ENCODE measurements at places on chromosomes 16 and 17.
A peak's percentile ranks its signal among the peaks of the same experiment; 100 is the strongest.

GRCh38 chr16:78195797-78196196 is 96.3 kb downstream of the WWOX start:
- no peak for DNase-seq

GRCh38 chr17:4542003-4542725 is 13.0 kb downstream of the MYBBP1A start:
- no peak for DNase-seq

- no peak for DNase-seq
These were observed 16.4 kb downstream of the IGF2BP1 start for GRCh38 chr17:49013311-49014213.

- no peak for DNase-seq
These were observed 544 bp upstream of the EVI2A start for GRCh38 chr17:31321966-31322365.

DNA sequence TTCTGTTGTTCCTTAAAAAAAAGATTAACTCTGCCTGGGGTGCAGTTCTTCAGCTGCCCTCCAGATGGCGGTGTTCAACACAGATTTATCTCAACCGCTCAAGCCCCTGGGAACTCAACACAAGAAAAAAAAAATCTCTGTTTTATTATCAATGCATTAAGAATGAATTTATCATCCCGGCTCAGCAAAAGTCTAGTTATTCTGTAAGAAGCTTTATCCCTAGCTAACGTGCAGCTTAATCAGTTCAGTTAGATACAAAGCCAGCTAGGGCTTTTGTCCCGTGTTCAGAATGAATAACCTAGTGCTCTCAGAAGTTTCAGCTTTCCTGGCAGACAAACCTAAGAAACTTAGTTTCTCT is 475.9 kb upstream of the CCL2 start:
- DNase-seq: peak; percentile 49

DNA sequence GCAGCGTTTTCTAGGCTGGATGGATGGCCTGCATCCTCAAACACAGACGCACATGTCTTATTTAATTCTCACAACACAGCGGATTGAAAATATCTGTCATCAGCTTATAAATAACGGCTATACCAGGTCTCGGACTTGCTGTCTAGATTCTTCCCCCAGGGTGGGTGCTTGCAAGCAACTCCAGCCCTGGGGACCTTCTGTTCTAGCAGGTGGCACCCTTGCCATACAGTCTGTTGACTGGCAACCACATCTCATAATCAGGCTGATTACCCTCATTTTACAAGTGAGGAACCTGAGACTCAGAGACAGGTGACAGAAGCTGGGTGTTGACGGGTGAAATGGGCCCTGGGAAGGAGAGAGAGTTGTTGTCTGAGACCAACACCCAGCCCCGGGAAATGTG is 16.2 kb upstream of the SEZ6 start:
- no peak for DNase-seq

DNA sequence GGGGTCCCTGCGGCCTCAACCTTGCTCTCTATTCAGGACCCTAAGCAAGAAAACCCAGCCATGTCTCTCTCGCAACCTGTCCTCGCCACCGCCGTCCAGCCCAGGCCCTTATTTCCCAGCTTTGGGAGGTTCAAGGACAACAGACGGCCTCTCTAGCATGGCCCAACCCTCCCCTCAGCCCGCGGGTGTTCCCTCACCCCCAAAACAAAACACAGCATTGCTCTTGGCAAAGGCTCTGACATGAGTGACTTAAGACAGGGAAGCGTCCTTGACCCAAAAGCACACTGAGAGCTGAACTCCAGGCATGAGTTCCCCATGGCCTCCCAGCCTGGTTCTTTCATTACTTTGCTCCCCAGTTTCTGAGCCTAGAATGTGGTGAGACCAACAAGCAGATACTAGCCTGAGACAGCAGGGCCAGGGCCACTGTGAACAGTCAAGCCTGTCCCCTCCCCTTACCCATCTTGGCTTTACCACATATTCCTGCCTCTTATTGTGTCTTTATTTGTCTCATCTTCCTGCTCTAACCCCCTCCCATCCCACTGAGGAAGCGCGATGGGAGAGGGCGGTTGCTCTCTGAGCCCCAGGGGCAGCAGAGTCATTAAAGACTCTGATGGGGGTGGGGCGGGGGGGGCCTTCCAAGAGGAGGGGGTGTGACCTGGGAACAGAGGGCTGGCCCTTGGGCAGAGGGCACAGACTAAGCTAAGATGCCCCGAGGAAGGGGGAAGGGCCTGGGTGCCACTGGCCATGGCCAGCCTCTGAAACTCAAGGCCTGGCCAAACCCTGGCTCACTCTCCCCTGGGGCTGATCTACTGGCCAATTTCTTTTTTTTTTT is 11.8 kb downstream of the SREBF1 start:
- DNase-seq: no peak

- DNase-seq: no peak
These were observed 34.8 kb upstream of the MTSS2 start for GRCh38 chr16:70720425-70721201.

GRCh38 chr17:35486920-35487732 is 38.6 kb upstream of the SLFN13 start:
- DNase-seq: no peak

DNA sequence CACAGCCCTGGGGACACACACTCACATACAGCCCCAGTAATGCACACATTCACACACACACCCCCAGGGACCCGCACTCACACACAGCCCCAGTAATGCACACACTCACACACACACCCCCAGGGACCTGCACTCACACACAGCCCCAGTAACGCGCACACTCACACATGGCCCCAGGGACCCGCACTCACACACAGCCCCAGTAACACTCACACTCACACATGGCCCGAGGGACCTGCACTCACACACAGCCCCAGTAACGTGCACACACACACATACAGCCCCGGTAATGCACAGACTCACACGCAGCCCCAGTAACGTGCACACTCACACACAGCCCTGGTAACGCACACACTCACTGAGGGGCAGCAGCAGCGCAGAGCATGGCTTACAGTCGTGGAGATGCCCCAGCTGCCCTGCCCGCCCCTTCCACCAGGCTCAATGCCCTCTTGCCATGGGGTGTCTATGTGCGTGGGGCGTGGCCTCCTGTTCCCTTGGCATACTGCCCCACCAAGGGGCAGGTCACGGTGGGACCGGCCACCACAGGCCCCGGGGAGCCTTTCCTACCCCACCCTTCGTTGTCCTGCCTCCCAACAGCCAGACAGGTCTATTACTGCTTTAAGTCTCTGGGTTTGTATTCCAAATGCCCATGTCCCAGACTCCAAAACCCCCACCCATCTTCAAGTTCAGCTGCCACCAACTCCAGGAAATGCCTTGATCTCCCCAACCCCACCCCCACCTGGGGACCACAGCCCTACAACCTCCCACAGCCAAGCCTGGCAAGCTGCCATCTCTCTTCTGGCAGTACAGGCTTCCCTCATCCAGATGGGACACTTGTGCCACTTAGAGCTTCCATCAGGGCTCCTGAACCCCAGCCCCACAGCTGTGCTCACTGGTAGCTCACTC is 2.7 kb downstream of the CCDC102A start:
- no peak for DNase-seq

DNA sequence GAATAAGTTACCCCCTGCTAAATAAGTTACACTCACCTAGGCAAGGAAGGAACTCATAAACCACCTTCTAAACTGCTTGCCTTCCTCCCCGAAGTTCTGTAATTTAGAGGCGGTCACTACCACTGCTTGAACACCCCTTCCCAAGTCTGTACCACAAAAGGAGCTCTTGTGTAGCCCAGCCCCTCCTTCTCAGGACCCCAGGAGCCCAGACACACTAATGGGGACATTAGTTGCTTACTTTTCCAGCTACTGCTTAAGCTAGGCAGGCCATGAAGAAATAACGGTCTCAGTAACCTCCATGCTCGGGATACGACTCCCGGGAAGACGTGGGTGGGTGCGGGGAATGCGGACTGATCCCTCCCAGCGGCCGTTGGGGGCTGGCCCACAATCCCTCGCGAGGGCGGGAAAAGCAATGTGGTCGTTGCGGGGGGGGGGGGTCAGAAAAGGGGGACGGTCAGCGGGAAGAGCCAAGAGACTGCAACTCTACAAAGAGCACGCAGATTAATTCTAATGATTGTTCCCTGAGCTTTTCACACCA is at the start of gene TEX14:
TSS of gene TEX14 (minus strand) at position 345 of the 538 bp plus-strand sequence. CDS start 40,044 bp downstream, outside the sequence.
- DNase-seq: no peak

DNA sequence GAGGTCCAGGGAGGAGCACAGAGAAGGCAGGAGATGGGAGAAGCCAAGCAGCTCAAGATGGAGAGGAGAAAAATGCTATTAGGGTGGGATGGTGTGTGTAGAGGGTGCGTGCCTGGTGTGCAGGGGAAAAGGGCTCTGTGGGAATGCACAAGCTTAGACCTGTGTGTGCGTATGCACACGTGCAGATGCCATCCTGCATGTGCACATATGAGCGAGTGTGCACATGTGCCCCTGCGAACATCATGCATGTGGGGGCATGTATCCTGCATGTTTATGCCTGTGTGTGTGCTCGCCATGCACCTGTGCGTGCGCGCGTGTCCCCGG is 438 bp upstream of the KCNJ12 start:
- no peak for DNase-seq

DNA sequence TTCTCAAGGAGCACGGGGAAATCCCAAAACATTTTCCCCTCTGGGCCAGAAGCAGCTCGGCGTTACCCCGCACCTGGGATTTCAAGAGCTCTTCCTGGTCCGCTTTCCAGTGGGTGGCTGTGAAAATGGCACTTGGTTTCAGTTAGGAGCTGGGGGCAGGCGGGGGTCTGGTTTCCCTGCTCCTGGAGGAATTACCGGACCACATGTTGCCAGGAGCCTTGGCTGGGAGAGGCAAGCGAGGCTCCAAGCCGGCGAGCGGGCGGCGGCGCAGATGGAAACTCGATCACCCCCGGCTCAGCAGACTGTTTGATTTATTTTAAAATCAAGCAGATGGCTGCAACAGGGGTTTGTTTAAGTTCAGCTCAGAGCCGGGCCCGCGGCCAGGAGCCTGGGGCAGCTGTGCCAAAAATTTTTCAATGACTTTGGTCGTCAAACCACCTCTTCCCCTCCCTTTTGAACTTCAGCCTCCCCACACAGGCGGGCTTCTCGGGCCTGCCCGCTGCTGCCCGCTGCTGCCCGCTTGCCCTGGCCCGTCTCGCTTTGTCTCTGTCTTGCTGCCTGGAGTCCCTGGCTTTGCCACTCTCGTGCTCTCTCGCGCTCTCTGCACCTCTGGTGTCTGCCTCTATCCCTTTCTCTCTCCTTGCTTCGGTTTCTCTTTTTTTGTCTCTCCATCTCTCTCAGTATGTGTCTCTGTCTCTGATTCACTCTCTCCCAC is 108.0 kb upstream of the CIBAR2 start:
- no peak for DNase-seq

DNA sequence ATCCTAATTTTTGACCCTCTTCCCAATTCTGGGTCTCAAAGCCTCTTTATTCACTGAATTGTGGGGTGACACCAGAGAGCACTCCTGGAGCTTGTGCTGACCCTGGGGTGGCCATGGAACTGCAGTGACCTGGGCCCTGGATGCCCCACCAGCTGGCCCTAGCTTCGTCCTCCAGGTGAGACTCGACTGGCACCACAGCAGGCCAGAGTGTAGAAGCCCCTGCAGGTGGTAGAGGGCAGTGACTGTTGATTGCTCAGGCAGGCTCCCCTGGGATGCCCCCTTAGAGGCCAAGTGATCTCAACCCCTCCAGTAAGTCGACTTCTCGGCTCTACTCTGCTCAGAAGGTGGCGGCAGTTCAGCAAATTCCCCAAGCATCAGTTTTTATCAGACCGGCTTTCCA is 6.4 kb downstream of the FA2H start:
- DNase-seq: no peak

DNA sequence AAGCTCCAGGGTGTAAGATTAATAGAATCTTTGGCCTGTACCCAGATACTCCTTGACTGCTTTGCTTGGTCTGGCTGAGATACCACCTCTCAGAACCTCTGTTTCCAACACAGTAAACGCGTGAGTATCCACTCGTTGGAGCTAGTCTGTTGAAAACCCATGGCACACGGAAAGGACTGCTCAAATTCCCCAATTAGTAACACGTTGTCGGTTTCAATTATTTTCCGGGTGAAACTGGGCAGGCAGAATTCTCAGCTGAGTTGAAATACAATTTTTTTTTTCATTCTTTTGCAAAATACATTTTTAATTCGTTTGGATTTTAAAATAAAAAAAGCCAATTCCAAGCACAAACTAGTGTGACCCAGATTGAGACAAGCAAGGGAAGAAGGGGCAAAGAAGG is 120.5 kb downstream of the MAF start:
- DNase-seq: no peak

DNA sequence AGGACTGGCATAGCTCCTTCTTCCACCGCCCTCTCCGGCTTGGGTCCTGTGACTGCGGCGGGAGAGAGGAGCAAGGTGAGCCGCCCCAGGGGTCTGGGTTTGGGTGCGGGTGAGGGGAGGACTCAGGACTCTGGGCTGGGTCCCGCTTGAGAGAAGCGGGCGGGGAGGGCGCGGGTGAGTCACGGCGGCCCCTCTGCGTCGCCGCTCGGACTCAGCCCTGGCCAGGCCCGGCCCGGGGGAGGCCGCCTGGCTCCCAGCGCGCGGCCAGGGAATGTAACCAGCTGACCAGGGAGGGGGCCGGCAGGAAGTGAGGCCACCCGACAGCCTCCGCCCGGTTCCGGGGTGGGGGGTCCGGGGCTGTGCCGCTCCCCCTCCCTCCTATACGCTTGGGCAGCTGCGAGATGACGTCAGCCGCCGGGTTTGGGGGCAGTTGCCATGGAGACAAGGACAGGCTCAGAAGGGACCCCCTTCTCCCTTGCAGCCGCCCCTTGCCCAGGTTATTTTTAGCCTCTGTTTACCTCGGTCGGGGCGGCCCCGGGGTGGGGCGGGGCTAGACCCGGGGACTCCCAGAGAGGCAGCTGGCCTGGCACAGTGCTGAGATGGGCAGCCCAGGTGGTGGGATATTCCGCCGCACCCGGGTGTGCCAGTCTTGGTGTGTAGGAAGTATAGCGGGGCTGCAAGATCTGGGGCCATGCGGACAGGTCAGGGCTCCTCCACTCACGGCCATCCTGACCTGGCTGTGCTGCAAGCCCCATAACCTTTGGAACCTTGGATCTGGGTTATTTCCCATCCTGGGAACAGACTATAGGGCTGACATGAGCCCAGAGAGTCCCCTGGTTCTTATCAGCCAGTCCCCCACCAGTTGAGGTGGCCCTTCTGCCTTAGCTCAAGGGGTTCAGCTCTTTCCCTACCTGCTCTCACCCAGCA is 1.6 kb downstream of the RIPOR1 start:
- DNase-seq: no peak

- no peak for DNase-seq
These were observed 261.1 kb upstream of the DYNLRB2 start for GRCh38 chr16:80279656-80280055.

DNA sequence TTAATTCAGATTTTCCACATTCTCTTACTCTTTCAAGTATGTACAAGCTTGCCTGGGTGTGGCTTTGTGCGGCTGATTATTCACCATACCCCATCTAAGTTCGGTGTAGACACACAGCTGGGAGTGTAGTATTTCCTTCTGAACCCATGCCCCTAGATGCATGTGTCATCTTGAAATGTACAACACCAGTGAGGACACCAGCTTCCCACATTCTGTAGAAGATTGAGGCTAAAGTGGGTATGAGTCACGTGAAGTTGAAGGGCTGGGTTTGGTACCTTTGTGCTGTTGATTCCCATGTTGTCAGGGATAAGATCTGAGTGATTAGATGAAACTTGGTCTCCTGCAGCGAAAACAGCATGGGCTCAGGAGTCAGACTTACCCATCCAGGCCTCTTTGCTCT is 14.6 kb upstream of the DHX8 start:
- DNase-seq: no peak

- DNase-seq: no peak
These were observed 7.1 kb downstream of the IRX5 start for GRCh38 chr16:54937671-54938211.
